Glomerular endothelial cell (primary cell): ENCODE measurements at places on chromosomes 6 and 20. TPM values are rescaled to one million over a fixed set of nuclear protein-coding genes. Genes with fewer than 3 reads are reported as not detected.

- no peak for DNase-seq
Measured at GRCh38 chr6:167872538-167873210, 46.0 kb downstream of the AFDN start.

GRCh38 chr20:47770935-47771334 is 14.3 kb downstream of the SULF2 start:
- no peak for DNase-seq

DNA sequence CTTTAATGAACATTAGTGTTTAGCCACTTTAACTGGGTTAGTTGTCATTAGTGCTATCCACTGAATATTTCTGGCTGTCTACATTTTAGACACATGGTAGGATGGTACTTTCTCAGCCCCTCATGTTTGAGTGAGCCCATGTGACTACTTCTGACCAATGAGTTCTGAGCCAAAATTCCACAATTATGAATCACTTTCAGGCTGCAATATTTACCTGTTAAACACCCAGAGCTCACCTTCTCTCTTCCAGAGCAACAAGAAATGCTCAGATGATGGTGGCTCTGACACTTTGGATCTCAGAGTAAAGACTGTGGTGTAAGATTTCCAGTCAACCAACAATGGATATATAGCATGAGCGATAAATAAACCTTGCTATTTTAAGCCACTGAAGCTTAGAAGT is 24.8 kb downstream of the SPACA1 start:
- DNase-seq: no peak

DNA sequence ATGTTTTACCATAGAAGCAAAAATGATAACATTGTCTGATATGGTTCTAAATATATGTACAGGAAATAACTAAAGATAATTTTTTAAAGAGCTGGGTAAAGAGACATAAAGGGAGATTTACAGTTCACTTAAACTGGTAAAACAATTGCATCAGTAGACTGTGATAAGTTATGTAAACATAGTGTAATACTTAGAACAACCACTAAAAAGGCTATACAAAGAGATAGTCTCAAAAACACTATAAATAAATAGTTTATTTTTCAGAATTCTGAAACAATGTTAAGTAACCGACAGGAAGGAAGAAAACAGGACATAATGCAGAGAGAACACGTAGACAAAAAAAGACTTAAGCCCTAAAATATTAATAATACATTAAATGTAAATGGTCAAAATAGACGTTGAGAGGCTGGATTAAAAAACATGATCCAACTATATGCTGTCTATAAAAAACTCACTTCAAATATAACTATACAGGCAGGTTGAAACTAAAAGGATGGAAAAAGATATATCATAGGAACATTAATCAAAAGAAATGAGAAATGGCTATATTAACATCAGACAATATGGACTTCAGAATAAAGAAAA is 32.7 kb upstream of the ATXN1 start:
- DNase-seq: no peak

DNA sequence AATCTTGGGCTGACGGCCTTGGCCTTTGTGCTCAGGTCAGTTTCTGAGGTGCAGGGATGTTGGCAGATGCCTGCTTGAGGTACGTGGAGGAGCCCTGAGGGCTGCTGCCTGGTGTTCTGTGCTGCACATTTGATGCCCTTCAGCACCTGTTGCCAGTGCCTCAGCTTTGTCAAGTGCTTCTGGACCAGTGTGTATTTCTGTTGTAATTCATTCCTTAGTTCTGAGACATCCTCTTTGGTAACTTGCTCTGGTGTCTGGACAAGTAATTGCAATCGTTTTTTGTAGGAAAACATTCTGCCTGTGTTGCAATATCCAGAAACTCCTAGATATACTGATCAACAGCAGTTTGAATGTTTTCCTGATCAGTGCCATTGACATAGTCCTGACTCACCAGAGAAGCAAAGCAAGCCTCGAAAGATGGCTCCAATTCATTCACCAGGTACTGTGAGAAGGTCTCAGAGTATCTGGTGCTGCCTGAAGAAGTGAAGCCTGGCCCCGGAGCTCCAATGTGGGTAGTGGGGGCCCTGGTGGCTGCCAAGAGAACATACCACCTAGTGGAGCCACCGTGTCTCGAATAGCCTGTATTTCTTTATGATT is 26.7 kb downstream of the ZNF337 start:
- no peak for DNase-seq

GRCh38 chr20:23880417-23880816 is 869 bp upstream of the CST5 start:
- no peak for DNase-seq

- DNase-seq: no peak
Measured at GRCh38 chr6:126650931-126651330, 311.0 kb downstream of the CENPW start.

DNA sequence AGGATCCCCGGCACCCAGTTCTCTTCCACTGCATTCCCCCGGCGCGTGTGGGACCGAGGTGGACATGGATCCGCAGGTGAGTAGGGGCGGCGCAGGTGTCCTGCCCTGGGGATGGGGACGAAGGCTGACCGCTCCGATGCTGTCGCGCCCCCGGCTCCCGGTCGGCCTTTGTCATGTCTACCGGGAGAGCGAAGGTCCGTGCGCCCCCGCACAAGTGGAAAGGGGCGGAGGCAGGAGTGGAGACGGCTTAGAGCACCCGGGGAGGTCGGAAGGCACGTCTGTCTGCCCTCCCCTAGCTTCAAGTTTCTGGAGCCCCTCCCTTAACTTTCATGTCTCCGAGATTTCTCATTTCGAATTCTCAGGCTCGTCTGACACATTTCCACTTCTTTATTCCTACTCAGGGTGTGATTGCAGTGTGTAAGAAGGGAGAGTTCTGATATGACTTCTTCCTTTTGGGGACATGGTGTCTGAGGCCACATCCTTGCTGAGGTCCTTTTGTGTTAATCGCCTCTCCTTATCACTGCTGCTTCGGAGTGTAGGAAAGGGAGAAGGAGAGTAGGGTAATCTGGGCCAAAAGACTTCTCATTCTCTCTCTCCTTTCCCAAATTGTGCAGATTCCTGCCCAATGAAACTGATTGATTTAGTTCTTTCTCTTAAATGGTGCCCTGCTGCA is 435 bp downstream of the KIFC1 start:
- DNase-seq: no peak

- no peak for DNase-seq
Measured at GRCh38 chr6:170091000-170091638, 199.8 kb downstream of the DLL1 start.

Gene ABHD16B
- not detected in 2 replicates for total RNA-seq

Gene OLIG3
- total RNA-seq: not detected in 2 replicates

Gene ENPP4
- 4.1 and 4.9 TPM in 2 replicates for total RNA-seq

Gene CCN2
- total RNA-seq: 551 and 1,253 TPM in 2 replicates

Gene RNF144B
- total RNA-seq: 30.3 and 33.4 TPM in 2 replicates

Gene ARFRP1
- 41.8 and 55.7 TPM in 2 replicates for total RNA-seq
